Stimulated activated CD4-positive, alpha-beta T cell treated with anti-CD3 and anti-CD28 coated beads, Interleukin-1b, Interleukin-23, amount 100 ng/mL, for 1 hour (primary cell): ENCODE measurements at places on chromosomes 4 and X.
A peak's percentile ranks its signal among the peaks of the same experiment; 100 is the strongest.

- no peak for DNase-seq
These were observed 82.7 kb downstream of the MBNL3 start for GRCh38 chrX:132406106-132406505.

- DNase-seq: no peak
These were observed 492.8 kb upstream of the NR3C2 start for GRCh38 chr4:148934926-148935578.

DNA sequence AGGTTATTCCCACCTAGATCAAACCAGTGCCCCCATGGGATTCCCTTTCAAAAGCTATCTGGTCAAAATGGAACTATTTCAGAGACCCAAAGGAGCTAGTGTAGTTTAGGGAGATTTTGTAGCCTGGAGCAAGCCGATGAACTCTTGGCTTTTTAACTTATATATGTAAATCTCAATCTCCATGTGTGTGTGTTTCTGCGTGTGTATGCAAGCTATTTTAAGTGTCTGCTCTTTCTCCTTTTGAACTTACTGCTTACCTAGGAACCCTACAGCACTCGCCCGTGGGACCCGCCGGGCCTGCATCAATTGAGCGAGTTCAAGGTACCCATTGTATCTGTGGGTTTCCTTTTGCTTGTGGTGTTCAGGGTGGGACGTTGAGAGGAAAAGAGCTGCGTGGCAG, 10.4 kb downstream of the CSTF2 start:
- no peak for DNase-seq

DNA sequence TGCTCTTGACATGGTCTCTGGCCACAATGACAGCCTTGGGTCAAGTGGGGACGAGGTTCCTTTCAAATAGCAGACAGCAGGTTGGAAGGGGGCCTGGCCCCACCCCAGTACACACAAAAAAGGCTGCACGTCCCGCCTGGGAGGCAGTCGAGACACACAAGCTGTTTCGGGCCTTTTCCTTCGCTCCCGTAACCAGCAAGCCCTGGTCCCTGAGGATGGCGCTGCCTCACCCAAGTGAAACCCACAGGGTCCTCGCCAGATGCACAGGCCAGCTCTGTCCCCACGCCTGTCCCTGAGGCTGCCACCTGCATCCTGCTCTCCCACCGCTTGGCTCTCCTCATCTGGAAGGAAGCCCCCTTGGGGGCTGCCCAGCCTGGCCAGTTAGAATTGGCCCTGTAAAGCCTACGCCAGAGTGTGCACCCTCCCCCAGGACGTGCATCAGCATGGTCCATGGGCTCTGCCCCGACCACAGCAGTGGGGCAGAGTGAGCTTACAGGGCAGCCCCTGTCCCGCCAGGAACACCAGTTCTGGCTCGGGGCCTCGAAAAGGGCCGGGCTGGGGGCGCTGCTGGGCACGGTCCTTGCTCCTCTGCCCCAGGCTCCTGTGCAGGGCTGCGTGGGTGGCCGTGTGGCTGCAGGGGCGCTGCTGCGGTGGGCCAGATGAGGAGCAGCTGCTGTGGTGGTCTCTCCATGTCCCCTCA, 2.0 kb downstream of the CPLX1 start:
- no peak for DNase-seq

DNA sequence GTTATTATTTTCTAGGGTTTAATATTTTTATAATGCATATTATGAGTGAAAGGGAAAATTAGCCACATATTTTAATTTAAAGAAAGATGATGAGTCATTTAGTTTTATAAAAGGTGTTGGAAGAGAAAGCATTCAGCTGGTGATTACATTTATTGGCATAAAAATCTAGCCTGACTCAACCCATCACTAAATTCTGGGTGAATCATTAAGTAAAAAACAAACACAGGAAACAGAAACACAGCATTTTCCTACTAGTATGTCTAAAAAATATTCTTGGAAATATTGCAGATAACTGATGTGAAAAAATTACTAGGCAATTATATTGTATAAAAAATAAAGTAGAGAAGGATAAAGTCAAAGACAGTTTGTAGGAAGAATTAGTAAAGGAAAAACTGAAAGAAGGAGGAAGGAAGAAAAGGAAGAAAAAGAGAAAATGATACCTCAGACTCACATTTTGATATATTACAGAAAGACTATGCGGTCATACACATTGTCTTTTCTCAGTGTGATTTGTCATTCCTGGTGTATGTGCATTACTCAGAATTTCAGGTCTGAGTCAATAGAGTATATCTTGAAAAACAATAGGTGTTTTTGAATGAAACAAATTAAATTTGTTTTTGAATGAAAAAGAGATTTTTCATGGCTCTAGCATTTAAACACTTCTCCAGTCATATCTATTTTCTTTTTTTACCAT, 48.0 kb upstream of the SPOCK3 start:
- DNase-seq: no peak

DNA sequence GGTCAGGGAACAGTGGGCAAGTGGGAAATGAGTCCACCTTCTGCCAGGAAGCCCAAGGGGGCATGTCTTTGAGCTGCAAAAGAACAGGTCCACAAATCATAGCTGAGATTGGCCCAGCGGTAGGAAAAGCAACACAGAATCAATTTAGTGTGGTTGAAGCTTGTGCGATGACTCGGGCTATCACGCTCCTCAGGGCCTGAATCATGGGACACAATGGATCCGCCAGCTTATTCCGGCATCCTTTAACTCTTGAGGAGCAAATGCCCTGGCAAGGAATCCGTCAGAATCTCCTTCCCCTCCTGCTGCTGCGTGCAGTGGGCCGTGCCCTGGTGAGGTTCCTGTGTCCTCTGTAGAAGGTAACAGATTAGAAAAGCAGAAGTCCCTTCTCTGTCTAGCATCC, 98.0 kb downstream of the RELL1 start:
- DNase-seq: no peak

GRCh38 chr4:78688366-78688765, 87.8 kb upstream of the BMP2K start:
- DNase-seq: no peak

- no peak for DNase-seq
These were observed 4.2 kb downstream of the TLL1 start for GRCh38 chr4:165877286-165877685.

GRCh38 chr4:76377911-76378310, 43.0 kb downstream of the CCDC158 start:
- DNase-seq: peak; percentile 20

DNA sequence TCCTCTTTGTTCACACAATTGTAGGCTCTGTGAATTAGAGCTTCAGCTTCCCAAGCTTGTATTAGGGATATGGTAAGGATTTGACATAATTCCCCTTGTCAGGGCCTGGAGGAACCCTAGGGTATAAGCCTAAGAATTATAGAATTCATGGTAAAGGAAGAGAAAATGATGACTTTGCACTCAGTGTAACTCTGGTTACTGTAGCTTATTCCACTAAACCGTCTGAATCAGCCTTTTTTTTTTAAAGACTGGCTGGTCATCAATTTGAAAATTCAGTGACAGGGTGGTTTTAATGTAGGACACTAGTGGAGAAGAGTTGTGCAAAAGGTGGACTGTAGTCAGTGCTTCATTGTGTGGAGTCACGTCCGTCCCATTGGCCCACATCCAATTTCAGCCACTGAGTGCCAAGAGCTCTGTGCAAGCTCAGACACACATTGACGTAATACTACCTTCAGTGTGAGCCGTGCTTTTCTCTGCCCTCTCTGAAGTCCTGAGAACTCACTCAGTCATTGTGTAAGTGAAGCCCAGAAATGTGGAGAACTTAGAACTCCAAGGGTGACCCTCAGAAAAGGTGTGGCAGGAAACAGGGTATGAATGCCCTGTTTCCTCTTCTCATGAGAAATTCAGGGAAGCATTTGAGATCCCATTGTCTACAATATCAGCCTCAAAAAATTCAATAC, 449.8 kb downstream of the C4orf33 start:
- no peak for DNase-seq

- DNase-seq: no peak
These were observed 664.0 kb upstream of the IGFBP7 start for GRCh38 chr4:57774171-57774570.

DNA sequence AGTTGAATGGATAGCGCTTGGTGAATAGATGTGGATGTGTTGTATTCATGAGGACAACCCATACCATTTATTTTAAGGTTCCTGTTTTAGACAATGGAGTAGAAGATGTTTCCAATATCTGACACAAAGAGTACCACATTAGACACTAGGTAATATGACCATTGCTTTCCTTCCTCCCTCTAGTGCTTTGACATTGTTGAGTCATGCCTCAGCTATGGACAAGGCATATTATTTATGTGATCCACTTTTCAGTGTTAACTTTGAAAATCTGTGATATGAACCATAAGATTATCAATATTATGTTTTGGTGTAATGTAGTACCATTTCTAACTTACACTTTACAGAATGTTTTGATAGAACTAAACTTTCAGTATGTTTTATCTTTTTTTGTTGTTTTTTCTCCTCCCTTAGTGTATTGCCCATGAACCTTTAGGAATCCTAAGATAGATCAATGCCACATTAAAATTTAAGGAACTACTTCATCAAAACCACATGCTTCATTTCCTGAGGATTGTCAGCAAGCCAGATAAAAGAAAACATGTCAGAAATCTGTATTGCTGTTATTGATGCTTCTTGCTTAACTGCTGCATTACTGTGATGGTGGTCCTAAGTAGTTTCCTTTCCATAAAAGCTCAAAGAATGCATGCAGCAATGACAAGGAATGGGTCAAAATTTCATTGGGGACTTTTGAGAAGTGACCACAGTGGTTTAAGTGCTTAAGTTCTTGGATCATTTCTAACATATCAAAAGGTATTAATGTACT, 105.0 kb downstream of the PCDH7 start:
- DNase-seq: no peak

- no peak for DNase-seq
These were observed 29.1 kb downstream of the SPACA5 start for GRCh38 chrX:48035891-48036290.

DNA sequence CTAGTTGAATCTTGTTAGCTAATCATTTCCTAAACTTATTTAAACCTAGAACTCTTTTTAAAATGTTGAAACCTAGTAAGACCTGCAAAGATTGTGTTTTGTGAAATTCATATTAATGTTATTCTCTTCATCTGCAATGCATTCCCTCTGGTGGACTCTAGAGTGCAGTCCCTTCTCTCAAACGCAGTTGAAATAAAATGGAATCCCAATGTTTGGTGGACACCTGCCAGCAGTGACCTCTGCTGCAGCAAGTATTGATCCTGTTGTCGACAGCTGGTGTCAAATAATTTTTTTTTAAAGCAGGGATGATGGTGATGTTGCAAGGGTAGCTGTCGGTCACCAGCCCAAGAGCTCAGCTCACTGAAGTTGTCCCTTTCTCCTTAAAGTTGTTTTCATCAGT, 492.0 kb downstream of the ZIC3 start:
- no peak for DNase-seq

DNA sequence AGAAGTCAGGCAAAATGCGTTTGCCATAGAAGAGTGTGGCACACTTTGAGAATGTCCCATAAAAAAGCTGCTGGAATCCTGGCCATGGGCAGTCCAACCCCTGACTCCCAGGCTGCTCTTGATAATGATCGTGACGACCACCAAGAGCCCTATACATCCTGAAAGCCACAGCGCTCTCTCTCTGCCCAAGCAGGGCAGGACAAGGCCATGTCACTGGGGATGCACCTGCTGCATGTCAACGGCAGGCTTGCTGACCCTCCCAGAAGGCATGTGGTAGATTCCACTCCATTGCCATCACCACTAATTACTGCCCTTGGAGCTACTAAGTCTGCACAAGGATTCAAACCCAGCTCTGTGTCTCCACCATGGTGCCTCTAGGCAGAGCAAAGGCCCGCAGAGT, 144.5 kb downstream of the EVC2 start:
- no peak for DNase-seq

DNA sequence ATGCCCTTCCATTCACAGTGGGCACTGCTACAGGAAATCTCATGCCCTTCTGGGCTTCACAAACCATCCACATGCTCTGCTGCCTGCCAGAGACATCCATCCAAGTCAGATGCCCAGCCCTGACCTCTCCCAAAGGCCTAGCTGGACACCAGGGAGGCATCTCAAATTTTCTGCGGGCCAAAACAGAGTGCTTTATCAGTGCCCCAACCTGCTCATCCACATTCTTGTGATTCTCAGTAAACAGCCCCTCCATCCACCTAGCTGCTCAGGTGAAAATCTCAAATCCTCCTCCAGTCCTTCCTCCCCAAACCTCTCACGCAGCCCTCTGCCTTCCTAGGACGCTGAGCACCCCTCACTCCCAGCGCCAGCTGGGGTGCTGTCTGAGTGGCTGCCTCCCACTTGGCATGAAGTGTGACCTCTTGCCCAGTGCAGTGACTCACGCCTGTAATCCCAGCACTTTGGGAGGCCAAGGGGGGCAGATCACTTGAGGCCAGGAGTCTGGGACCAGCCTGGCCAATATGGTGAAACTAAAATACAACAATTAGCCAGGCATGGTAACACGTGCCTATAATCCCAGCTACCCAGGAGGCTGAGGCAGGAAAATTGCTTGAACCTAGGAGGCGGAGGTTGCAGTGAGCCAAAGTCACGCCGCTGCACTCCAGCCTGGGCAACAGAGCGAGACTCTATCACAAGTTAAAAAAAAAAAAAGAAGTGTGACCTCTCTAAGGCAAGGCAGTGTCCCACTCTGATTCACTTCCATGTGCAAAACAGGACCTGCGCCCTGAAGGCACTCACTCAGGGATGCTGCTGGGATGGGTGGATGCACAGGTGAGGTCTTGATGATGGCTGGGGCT, 1.7 kb upstream of the AFAP1 start:
- no peak for DNase-seq

- no peak for DNase-seq
These were observed 595 bp downstream of the MBNL3 start for GRCh38 chrX:132488180-132488705.

- DNase-seq: no peak
These were observed 334.7 kb upstream of the NR3C2 start for GRCh38 chr4:148776941-148777340.

GRCh38 chr4:99633772-99634171, 23.9 kb downstream of the C4orf54 start:
- DNase-seq: no peak

GRCh38 chr4:58809366-58809765, 1699.2 kb upstream of the IGFBP7 start:
- no peak for DNase-seq

- no peak for DNase-seq
These were observed 37.8 kb upstream of the TACR3 start for GRCh38 chr4:103757631-103758030.

- DNase-seq: no peak
These were observed 1143.9 kb downstream of the PDHA2 start for GRCh38 chr4:96983830-96984229.

- DNase-seq: no peak
These were observed 191.6 kb upstream of the ANKRD50 start for GRCh38 chr4:124903995-124904722.

DNA sequence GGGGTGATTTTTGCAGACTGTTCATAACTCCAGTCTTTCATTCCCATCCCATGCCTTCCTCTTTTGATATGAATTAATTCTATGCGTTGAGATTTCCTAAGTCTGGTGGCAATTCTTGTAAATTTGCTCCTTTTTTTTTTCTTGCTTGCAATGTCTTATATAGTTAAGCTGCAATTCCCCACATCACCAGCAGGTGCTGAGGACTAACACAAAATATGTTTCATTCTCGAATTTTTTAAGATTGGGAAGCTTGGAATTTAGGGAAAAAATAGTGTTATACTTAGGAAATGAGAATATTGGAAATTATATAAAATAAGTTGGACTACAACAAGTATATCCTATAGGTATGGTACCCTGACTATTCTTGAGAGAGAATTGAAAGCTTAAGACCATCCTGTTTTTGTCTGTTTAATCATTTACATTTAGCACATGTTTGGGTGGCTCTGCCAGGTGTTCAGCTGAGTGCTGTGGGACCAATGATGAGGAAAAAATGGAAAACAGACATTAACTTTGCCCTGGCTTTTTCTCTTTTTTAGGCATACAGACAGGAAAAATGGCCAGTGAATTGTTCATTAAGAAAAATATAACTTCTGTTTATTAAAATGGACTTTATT, 30.2 kb downstream of the AFF2 start:
- DNase-seq: no peak

- no peak for DNase-seq
These were observed 487.6 kb upstream of the BOD1L1 start for GRCh38 chr4:14115106-14115505.
